ENCODE measurements at places on chromosomes 12 and 14. TPM values are rescaled to one million over a fixed set of nuclear protein-coding genes. Genes with fewer than 3 reads are reported as not detected.
A peak's percentile ranks its signal among the peaks of the same experiment; 100 is the strongest.

GRCh38 chr12:50927766-50928224 is 24.5 kb upstream of the HIGD1C start:
- no peak for DNase-seq

GRCh38 chr14:105879867-105880561 is 353.6 kb downstream of the TMEM121 start:
- DNase-seq, result no peak

GRCh38 chr12:2183556-2184541 is 131.1 kb downstream of the CACNA1C start:
- DNase-seq, result peak; percentile 53

DNA sequence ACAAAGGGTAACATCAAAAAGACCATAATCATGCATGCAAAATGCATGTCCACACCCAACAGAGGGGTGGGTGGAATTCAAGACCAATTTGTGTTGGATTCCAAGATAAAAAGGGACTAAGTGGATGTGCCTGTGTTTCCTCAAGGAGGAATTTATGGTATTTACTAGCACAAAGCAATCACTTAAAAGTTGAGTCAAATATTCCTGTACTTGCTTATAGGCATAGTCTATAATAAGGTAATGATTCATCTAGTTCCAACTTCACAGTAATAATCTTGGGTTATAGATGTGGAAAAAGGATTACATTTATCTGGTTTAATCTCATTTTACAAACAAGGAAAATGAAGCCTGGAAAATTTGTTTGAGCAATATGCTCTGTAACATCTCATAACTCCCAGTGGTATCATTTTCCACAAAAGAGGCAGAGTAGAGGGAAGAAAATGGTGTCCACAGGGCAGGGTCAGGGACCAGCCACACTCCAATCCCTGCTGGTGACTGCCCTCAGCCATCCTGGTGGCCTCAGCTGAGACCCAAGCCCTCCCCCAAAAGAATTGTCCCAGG is 80.8 kb upstream of the REP15 start:
- DNase-seq, result no peak

GRCh38 chr14:47674543-47675465 is 601 bp downstream of the MDGA2 start:
- no peak for DNase-seq

The SERPINA9 gene
- total RNA-seq, result not detected

GRCh38 chr12:25058012-25058411 is 109.1 kb upstream of the BCAT1 start:
- DNase-seq, result no peak

The IFNG-AS1 gene
- not detected for total RNA-seq
